SK-N-MC (cell line): ENCODE measurements at places on chromosomes 11 and 22.

DNA sequence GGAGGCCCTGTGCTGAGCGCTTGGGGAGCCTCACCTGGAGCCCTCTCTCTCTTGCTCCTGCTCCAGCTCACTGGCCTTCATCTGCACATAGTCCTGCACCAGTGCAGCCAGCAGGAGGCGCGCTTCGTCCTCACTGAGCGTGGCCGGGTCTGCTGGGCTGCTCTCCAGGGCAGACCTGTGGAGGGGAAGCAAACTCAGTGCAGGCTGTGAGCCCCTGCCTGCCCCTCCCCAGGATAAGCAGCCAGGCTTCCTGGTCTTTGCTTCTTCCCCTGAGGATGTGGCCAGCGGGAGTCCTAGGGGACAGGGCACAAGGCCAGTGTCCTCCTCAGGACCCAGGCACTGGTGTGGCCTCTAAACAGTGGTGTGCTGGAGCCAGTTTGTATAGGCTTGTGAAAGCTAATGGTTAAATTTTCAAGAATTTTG, 2.2 kb downstream of the CALCA start:
- DNase-seq = no peak

DNA sequence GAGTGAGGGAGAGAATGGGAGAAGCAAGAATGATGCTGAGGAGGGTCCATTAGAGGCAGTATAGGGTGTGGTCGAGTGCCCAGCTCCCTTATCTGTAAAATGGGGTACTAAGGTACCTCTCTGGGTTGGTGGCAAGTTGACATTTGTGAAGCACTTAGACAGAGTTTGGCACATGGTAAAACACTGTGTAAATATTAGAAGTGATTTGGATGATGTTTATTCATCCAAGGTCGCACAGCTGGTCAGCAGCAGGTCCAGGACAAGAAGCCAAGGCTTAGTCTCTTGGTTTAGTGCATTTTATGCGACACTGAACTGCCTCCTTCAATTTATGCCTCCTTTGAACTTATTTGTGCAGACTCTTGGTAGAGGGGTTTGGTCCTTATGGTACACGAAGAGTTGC, 19.4 kb downstream of the KREMEN1 start:
- DNase-seq = no peak

GRCh38 chr22:46547179-46547882, 9.9 kb upstream of the CELSR1 start:
- DNase-seq = no peak

- no peak for DNase-seq
Measured at GRCh38 chr22:39254789-39255298, 10.1 kb upstream of the PDGFB start.

DNA sequence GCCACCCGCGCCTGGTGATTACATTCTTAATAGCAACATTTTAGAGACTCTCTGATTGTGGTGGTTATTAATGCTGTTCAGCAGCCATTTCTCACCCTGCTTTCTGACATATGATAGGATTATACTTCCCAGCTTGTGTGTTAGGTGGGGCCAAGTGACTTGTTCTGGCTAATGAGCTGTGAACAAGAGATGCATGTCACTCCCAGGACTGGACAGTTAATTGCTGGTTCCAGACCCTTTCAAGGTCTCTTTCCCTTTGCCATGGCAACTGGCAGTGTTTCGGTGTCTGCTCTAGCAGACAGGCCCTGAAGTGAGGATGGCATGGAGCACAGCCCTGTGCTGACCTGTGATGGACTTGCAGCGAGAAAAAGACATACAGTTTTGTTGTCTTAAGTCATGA, 8.9 kb upstream of the PTPRJ start:
- DNase-seq = no peak

DNA sequence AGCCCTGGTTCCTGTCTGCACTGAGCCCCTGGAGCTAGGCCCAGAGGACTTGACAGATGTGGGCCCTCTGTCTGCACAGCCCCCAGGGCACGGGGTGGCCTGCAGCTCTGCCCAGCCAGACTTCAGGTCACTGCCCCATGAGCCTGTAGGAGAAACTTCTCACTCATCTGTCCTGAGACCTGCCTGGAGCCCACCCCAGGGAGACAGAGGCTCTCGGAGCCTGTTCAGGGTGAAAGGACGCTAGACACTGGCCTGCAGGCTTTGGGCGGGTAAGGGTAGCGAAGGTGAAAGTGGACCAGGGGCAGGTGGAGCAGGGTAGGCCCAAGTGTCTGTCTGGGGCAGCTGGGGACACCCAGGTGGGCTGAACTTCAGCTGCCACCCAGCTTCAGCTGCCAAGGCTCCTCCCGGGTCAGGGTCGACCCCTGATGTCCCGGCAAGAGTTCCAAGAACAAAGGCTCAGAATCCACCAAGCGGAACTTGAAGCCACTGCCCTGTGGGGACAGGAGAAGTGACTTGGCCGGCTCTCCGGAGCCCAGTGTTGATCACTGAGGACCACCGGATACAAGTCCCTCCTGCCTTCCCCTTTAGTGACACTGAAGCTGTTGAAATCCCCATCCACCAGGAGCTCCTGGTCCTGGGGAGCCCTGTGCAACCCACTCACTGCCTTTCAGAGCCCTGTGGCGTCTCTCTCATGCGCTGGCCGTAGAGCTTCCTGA, 90.3 kb downstream of the KCNQ1 start:
- DNase-seq = no peak

- no peak for DNase-seq
Measured at GRCh38 chr11:72764503-72764902, 12.3 kb upstream of the ARAP1 start.
